Activated CD4-positive, alpha-beta T cell treated with anti-CD3 and anti-CD28 coated beads for 36 hours (primary cell): ENCODE measurements at places on chromosomes 7 and 10.
A peak's percentile ranks its signal among the peaks of the same experiment; 100 is the strongest.

GRCh38 chr7:124552217-124552616, 213.4 kb downstream of the GPR37 start:
- no peak for DNase-seq

GRCh38 chr7:117793521-117793920, 79.7 kb downstream of the CTTNBP2 start:
- DNase-seq: no peak

DNA sequence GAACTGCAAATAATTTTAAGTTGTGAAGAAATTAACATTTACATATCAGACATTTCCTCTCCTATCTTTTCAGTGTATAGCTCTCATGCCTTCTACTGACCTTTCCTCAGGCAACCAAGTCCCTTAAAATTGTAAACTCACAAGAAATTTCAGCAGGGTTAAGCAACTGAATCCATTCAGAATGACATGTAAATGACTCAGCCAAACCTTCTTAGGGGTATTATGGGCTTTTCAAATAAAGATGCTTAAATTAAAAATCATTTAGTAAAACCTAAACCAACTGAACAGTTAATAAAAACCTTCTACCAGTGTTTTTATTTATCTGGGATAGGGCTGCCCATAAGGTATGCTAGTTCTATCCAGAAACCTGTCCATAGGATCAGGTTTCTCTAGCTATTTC, 20.7 kb downstream of the WAPL start:
- DNase-seq: no peak

DNA sequence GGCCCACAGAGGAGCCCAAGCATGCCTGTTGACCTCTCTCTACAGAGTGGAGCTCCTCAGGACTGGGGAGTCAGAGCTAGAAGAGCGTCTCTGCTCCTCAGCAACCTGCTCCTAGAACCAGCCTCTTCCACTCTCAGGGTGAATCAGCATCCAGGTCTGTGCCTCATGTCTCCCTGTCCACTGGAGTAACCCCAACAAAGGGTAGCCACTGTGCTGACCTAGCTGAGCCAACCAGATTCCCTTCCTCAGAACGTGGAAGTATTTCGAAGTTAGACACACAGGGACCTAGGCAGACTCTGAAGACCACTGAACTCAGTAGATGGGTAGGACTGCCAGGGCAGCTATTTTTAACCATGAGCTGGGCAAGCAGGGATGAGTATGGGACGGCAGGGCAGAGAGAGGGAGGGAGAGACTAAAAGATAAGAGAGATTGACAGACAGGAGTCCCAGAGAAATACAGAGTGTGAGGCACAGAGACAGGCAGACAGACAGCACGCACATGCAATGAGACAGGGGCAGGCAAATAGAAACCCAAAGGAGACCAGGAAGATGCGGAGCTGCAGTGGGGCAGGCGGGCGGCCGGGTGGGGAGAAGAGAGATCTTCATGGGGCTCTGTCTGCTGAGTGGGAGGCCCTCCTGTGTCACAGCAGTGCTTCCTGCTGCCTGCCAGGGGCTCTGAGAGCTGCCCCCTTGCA, 56.7 kb downstream of the OSBPL3 start:
- no peak for DNase-seq

DNA sequence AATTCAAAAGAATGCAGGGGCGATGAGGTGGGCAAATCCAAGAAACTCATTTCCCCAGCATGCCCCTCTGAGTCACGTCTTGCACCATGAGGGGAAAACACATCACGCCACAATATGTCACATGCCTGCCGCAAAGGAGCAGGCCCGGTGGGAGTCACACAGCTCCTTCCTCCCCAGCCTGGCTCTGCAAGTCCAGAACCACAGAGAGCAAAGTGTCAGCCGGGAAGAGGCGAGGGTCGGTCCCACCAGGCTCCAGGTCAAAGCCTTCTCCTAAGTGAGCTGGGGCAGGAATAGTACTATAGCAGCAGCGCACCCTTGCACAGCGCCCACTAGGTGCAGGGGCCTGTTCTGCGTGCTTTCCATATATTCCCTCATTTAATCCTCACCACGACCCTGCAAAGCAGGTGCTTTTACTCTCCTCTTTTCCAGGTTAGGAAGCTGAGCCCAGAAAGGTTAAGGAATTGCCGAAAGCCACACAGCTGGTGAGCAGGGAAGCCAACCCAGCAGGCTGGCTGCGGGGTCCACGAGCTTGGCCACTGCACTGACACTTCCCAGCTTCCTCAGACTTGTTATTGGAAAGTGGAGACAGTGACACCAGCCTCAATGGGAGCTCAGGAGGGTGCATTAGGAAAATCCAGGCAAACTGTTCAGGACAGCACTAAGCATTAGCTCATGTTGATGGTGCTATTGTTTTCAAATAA, 94.0 kb upstream of the ZMIZ1 start:
- DNase-seq: peak; percentile 85

GRCh38 chr7:41955893-41956675, 253.2 kb upstream of the INHBA start:
- DNase-seq: no peak

DNA sequence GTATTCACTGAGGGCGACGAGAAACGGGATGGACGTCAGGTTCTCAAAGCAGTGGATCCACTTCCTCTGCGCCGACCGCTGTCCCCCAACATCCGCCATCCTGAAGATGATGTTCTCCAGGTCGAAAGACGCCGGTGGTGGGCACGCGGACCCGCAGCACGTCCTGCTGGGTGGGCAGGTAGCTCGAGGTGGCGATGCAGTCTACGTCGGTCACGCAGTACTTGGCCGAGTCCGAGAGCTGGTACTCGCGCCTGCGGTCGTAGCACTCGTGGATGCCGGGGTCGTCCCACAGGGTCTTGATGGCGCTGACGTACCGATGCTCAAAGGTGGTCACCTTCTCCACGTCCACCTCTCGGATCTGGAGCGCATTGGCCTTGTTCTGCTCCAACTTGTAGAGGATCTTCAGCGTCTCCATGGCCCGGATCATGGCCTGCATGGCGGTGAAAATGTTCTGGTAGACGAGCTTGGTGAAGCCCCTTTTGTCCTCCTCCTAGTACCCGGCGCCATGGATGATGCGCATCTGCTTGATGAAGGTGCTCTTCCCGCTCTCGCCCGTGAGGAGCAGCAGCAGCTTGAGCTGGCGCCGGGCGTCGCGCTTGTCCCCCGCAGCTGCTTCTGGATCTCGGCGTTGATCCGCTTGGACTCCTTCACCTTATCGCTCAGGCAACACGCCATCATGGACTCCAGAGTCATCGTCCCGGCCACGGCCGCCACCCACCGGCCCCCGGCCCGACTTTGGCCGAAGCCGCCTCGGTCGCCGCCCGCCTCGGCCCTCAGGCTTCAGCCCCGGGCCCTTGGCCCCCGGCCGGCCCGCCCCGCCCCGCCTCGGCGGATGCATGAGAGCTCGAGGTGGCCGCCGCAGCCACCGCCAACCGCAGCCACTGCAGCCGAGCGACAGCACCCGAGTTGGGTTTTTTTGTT, 122.9 kb upstream of the KCTD7 start:
- DNase-seq: peak; percentile 58

DNA sequence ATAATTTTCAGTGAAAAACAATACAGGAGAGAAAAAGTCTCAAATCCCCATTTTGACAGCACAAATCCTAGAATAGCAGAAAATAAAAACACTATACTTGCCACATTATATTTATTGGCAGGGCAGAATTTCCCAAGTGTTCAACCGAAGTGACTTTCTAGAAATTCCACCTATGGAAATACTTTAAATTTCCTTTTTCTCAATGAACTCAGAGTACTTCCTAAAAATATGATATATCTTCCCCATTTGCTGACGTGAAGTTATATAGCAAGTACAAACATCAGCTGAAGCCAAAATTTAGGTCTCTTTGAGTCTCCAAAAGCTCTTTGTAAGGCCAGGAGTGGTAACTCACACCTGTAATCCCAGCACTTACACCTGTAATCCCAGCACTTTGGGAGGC, 83.3 kb downstream of the NT5C2 start:
- DNase-seq: no peak

- DNase-seq: no peak
Measured at GRCh38 chr7:134804854-134805253, 25.4 kb downstream of the CALD1 start.

- DNase-seq: no peak
Measured at GRCh38 chr10:20635570-20635969, 261.5 kb downstream of the NEBL start.

GRCh38 chr7:116340201-116340847, 130.0 kb downstream of the TES start:
- no peak for DNase-seq

GRCh38 chr7:1922071-1922869, 252.2 kb downstream of the ELFN1 start:
- DNase-seq: peak; percentile 84

DNA sequence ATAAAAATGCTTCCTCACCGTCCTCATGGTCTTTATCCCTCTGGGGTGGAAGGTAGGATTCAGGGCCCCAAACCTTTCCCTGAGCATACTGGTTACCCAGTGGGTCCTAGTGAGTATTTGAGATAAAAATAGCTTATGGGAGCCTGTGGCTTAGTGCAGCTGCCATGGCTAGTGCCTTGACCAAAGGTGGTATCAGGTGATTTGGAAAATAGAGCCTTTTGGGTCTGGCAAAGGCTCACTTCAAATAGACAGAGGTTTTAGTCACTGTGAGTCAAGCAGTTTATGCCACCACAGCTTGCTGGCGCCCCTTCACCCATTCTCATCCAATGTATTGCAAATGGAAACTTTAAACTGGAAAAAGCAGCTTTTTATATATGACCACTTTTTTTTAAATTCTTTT, 30.4 kb downstream of the PLAU start:
- DNase-seq: no peak

GRCh38 chr10:101030496-101031127, 317 bp downstream of the PDZD7 start:
- DNase-seq: no peak

DNA sequence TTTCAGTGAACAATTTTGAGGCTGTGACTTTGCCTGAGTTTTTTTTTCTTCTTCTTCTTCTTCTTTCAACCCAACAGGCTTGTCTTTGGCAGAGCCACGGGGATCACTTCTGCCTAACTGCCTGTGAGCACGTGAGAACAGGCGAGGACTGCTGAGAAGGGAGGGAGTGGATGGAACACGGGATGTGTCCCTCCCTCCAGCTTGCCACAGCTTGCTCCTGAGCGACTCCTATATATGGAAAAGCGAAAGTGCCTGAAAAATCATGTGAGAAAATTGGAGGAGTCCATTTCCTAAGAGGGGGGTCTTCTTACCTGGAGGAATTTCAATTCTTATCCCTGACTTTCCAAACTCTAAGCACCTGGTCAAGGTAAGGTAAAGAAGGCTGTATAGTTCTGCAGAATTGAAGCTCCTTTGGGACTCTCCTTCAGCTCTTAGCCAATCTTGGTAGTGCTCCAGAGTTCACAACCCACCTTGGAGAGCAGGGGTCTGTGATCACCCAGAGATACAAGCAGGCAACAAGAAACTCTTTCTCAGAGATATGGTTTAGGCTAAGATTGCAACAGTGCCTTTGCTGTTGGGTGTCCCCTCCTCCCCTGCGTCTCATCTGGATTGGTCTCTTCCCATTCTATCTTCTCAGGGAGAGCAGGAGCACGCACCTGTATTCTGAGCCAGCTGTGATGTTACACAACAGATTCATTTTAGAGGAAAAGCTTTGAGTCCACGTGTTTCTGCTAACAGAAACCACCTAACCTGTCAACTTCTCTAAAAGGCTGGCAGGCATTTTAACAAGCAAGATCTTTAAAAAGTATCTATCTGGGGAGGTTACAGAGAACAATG, at the start of gene MAT1A:
TSS of gene MAT1A (minus strand) at position 208 of the 837 bp plus-strand sequence. CDS start 235 bp downstream, outside the sequence.
- DNase-seq: no peak

GRCh38 chr10:60848126-60848525, 69.8 kb downstream of the CDK1 start:
- no peak for DNase-seq

GRCh38 chr10:61423178-61423577, 30.0 kb downstream of the TMEM26 start:
- no peak for DNase-seq

DNA sequence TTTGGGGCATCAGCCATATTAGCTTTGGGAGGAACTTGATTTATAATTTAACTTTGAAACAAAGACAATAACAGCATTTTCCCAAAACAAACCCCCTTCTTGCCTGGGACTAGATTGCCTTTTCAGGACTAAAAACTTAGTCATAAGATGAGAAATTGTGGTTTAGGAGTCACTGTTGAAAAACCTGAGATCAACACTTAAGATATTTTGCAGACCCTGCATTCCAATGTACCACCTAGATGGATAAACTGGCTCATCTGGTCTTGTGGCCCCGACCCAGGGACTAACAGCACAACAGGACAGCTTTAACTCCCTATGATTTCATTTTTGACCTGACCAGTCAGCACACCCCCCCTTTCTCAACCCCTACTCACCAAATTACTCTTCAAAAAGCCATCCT, 1165.4 kb downstream of the XPNPEP1 start:
- DNase-seq: no peak

DNA sequence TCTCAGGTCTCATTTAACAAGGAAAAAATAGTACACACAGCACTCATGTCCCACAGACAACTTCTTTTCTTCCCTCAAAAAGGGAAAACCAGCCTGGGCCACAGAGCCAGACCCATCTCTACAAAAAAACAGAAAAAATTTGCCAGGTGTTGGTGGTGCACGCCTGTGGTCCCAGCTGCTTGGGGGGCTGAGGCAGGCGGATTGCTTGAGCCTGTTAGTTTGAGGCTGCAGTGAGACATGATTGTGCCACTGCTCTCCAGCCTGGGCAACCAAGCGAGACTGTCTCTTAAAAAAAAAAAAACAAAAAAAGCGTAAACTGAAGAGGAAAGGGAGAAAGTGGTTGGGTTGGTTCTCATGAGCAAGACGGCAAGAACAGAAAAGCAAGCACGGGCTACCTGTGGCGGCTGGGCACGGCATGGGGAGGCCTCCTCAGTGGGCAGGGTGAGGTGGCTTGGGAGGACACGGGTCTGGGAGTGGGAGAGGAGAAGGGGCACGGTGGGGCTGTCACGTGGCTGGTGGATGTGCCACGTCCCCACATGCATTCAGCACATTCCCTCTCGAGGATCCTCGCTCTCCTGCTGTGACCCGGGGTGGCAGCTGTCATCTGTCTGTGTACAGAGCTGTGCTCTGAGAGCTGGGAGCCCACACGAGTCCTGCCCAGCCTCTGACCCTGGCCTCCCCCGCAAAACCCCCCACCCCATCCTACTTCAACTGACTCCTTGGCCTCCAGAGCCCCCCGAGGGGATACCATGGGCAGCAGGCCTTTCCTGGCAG, 219.7 kb downstream of the MLLT10 start:
- no peak for DNase-seq

DNA sequence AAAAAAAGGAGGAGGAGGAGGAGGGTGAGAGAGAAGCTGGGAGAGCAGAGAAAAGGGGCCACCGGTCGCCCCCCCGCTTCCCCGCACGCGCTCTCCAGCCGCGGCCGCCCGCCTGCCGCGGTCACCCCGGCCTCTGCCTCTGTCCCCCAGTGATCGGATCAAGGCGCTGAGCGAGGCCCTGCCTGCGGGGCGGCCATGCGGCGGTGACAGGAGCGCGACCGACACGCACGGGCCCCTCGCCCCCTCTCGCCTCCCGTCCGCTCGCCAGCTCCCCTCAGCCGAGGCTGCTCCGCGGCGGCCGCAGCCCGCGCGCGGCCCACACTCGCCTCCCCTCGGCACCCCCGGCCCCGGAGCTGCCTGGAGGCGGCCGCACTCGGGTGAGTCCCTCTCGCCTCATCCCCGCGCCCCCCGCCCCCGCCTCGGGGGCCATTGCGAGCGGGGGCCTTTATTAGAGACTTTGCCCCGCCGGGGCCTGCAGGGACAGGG, at the start of gene GTF2I:
TSS of gene GTF2I (plus strand) at position 27 of the 486 bp plus-strand sequence. CDS start 31,411 bp downstream, outside the sequence.
- peak; percentile 66 for DNase-seq
